H7 (cell line): ENCODE measurements at places on chromosomes 4 and X. TPM values are rescaled to one million over a fixed set of nuclear protein-coding genes. Genes with fewer than 3 reads are reported as not detected.

Gene MAGEA12
- not detected in 2 replicates for total RNA-seq

Gene MND1
- 17.6 and 32.1 TPM in 2 replicates for total RNA-seq

Gene GLRB
- total RNA-seq, result 0.10 and 1.4 TPM in 2 replicates

Gene ANAPC10
- 22.9 and 31.4 TPM in 2 replicates for total RNA-seq

Gene ZIC3
- 114 and 140 TPM in 2 replicates for total RNA-seq

Gene ADH1A
- total RNA-seq, result not detected in 2 replicates

Gene TRPC5OS
- 0.21 TPM in 1 of 2 replicates, not detected in the other for total RNA-seq

- peak; percentile 68 for DNase-seq
Measured at GRCh38 chrX:129981752-129982299, 609 bp upstream of the BCORL1 start.

DNA sequence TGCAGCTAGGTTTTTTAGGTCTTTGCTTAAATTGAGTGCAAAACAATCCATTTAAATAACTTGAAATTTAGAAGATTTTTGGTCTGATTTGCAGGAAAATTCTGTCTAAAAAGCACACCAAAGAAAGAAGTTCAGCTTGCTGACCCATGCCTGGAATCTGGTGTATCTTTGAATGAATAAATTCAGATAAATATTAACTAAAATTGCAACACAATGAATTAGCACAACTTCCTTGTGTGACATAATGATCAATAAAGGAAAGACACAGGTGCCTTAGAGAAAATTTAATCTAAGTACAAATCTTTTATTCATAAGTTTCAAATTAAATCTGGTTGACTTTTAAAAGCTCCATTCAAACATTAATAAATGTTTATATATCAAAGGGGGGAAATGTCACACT, 791.5 kb upstream of the LCORL start:
- DNase-seq, result no peak

- DNase-seq, result no peak
Measured at GRCh38 chr4:13368217-13368616, 115.9 kb downstream of the RAB28 start.

GRCh38 chr4:67550857-67551256, 5.6 kb upstream of the CENPC start:
- no peak for DNase-seq

GRCh38 chr4:118076958-118077766, 42.9 kb downstream of the NDST3 start:
- no peak for DNase-seq

DNA sequence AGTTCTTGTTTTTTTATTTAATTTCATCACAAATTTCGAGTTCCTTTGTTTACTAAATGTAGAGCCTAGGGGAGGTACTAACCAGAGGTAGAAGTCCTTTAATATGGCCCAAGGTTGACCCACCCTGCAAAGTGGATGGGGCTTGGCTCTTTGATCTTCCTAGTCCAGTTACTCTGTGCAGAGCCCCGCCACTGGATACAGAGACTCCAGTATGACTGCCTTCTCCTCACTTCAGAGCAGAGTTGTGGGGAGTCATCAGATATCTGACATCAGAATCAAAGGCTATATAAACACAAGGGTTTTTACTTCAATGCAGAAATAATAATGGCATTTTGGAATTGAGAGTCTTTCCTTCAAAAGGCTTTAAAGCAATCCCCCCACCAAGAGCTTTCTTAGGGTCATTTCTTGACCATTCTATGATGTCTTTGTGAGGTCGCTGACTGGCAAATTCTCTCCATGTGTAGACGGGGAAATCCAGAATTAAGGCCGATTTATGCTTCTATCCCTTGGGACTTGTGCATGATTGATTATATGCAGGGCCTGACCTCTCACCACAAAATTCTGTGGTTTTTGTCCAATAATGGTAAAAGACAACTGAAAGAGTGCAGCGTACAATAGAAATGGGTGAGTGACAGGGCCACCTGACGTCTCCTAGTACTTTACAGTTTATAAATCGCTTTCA, 88.3 kb upstream of the CITED1 start:
- no peak for DNase-seq

DNA sequence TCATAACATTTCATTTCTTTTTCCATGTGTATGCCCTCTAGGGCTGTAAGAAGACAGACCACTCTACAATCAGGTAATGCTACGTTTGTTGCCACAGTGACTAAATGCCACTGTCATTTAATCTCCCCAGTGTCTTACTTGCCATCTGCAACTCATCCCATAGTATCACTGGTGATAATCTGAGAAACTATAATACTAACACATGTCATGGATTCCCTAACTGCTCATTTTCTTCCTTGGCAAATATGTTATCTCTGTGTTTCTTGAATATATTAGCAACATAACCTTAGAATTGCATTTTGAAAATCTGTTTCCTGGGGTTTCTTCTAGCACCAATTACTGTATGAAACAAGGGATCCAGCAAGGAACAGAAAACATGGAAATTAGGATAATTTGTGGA, 6.1 kb downstream of the F8A1 start:
- no peak for DNase-seq

DNA sequence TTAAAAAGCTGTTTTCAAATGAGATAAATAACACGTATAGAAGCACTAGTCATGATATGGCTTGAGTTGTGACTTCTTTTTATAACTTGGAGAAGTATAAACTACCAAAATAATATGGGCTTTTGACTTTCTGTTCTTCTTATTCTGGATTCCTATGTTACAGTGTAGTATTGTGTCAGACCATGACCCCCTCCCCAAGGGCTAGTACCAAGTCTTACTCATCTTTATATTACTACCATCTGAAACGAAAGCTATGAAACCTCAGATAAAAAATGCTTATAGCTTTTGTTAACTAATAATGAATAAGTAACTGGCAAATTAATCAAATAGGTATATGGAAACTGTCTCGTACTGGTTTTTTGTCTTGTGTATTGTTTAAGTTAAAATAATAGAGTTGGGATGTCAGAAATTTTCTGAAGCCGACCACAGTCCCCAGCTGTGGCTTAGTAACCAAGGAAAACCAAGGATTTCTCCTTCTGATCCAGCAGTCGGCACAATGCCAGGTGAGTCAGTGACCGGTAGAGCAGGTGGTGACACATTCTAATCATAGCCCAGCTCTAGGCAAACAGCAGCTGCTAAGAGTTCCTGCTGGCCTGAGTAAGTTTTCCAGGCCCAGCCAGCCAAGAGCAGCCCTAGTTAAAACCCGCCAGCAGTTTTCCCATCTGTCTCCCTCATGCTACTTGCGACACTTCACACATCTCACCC, 163.3 kb upstream of the PRDX4 start:
- DNase-seq, result peak; percentile 20

GRCh38 chr4:81723927-81724587, 252.3 kb upstream of the RASGEF1B start:
- no peak for DNase-seq

DNA sequence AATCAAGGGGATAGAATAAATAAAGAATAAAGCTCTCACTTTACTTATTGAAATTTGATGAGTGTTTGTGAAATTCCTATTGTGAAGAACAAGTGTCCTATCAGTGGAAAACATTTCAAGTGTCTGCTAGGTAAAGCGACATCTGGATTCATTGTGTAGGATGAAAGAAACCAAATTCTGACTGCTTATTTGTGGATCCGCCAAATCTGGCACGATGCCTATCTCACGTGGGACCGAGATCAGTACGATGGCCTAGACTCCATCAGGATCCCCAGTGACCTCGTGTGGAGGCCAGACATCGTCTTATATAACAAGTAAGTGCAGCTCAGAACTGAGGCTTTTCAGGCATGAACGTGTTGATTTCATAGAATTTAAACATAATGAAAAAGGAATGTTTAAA, 1.9 kb downstream of the CHRNA9 start:
- no peak for DNase-seq

DNA sequence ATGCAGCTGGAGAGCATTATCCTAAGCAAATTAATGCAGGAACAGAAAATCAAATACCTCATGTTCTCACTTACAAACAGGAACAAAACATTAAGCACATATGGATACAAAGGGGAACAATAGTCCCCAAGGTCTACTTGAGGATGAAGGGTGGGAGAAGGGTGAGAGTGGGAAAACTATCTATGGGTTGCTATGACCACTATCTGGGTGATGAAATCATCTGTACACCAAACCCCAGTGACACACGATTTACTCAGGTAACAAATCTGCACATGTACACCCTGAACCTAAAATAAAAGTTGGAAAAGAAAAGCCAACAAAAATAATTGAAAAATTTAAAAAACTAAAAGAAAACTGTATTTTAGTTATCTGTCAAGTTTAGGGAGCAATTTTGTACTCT, 5.9 kb downstream of the HPGD start:
- DNase-seq, result no peak

DNA sequence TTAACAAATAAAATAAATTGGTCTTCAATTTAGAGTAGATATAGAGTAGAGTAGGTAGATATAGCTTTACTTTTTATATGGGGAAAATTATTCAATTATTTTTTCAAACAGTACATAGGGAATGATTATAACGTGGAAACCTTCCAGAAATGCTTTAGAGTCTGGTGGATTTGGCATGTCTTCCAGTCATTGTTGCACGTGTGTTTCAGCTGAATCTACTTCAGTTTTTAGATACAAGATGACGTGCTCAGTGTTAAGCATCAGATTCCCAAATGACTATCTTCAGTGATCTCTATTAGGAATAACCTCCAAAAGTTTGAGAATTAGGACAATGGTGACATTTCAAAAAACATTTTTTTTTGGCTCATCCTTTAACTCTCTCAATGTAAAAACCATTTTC, 616.9 kb downstream of the ANKRD50 start:
- no peak for DNase-seq

- DNase-seq, result peak; percentile 48
Measured at GRCh38 chrX:119667111-119667878, 25.7 kb downstream of the SEPTIN6 start.

DNA sequence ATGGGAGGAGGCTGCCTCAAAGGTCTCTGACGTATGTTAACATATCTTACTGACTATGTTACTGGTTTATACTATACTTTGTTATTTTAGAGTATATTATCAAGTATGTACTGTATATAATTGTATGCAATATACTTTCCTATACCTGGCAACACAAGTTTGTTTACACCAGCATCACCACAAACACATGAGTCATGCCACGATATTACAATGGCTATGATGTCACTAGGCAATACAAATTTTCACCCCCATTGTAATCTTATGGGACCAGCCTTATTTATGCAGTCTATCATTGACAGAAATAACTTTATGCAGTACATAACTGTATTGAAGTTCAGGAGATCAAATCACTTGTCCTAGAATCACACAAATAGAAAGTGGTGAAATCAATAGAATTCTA, 329.9 kb upstream of the SLC7A11 start:
- DNase-seq, result no peak

GRCh38 chr4:39020130-39020529, 12.1 kb downstream of the TMEM156 start:
- no peak for DNase-seq

- DNase-seq, result no peak
Measured at GRCh38 chr4:179989975-179990374, 2253.2 kb upstream of the TENM3 start.

- no peak for DNase-seq
Measured at GRCh38 chr4:126364311-126364911, 1049.7 kb downstream of the FAT4 start.
